Common myeloid progenitor, CD34-positive (primary cell): ENCODE measurements at places on chromosomes 7 and 10.
A peak's percentile ranks its signal among the peaks of the same experiment; 100 is the strongest.

DNA sequence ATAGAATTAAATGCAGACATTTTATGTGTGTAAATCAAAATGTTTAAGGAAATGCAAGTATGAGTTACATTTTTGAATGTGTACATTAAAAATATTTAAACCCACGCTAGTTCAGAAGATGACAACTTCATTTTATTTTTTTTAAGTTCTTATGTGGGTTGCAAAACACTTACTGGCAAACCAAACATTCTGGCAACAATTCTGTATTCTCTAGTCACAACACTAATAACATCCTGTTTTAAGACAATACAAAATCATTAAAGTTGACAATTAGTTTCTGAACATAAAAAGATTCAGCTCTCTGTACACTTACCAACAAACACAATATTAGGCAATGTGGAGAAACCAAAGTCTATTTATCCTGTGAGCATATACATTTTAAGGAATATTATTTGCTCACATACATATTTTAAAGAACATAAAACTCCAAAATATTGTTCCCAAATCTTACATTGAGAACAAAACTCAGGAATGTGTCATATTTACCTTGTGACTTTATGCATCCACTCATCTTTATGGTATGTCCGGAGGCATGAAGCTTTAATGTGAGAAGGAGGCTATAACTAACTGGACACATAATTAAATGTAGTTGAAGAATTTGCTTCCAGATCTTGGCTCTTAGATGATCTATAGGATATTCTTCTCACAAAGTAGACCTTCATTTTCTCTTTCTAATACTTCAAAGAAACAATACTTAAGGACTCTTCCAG lies 134.7 kb downstream of the DGKB start:
- no peak for DNase-seq

DNA sequence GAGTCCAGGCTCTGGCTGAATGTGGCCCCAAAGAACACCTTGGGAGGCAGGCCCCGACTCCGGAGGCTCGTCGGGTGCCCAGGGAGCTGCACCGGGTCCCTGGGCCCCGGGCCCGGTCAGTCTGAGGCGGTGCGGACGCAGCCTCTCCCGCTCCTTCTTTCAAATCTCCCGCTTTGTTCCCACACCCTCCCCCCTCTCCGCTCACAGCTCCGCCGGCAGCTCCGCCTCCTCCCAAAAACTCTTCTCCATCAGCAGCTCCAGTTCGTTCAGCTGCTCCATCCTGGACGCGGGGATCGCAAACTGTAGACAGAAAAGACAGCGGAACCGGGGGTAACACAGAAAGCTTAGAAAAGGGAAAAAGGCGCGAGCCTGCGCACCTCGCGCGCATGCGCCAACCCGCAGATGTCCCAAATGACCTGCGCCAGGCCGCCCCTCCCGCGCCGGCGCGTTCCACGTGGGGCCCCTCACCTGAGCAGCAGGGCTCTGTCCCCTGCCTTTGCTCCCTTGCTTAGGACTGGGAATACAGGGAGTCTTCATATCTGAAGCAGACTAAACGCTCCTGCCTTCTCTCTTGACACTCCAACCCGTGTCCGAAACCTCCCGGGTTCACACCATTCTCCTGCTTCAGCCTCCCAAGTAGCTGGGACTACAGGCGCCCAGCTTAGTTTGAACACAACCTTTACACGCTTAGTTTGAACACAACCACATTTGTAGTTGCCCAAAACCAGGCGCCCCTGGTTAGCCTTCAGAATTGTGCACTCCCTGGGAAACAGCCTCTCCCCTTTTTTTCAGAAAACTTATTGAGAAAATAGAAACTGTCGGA lies at the start of gene DNA2:
DNA2 (minus strand) TSS at position 388 of the 823 bp plus-strand sequence; CDS start at position 279, 109 bp downstream.
- peak; percentile 61 for DNase-seq

DNA sequence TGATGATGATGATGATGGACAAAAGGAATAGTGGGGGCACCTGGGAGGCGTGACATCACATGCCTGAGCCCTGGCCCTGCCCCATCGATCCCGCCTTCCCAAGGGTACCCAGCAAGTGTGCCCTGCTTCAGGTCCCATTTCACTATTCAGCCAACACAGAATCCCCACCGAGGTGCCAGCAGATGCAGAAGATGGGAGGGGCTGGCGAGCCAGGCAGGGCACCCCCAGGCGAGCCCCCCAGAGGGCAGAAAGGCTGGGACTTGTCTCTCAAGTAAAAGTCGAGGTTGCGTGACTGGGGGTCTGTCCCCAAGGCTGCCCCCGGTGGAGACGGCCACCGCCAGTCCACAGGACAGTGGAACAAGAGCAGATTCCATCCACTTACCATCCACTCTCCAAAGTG lies 57.5 kb downstream of the INSIG1 start:
- no peak for DNase-seq

- peak; percentile 56 for DNase-seq
These were observed 38.1 kb downstream of the CFAP46 start for GRCh38 chr10:132904181-132904813.

DNA sequence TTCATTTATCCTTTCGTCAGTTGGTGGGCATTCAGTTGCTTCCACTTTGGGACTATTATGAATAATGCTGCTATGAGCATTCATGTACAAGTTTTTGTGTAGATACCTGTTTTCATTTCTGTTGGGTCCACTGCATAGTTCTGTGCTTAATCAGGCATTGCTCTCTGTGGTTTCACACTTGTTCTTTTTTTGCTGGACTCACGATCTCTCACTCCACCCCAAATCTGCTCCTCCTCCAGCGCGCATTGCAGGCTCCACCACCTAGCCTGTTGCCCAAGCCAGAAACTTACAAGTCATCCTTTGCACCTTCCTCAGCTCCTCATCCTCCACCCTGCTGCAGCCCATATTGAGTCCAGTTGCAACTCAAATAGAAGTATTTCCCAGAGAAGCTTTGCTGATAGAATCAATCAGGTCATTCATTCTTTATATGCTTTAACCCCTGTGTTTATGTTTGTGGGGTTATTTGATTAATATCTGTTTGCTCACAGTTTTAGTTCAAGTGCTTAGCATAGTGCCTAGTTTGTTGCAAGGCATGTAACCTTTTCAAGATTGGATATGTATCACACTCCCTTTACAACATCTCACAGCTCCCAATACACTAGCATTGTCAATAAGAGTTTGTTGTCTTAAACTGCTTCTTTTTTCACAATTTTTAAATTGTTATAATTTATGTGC lies 16.6 kb upstream of the AFAP1L2 start:
- DNase-seq = no peak

DNA sequence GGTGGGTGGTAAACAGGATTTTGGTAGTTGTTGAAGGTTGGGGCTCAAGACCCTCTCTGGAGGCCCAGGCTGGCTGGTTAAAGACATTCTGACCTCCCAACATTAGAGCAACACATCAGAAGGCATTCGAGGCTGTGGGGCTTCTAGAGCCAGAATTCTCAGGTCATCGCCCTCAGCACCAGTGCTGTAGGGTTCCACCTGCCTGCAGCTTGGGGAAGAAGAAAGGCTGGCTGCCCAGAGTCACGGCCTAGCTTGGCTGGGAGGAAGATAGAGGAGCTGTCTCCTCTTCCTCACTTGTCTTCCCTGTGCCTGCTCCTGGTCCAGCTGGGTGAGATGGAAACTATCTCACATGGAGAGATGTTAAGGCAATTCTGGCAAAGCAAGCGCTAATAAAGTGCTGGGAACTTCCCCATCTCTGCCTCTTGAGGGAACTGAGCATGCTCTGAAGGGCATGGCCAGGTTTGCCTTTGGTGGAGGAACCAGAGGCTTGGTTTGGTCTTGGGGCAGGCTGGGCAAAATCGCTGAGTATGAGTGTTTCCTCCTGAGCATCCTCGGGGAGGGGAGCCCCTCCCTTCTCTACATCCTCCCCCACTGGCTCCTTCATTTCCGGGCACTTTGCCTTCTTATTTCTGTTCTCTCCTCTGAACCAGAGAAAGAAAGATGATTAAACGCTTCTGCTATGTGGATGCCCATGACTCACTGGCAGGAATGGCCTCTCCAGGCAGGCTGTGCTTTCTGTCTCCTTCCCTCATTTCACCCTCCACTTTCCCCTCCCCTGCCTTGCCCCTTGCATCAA lies 509.0 kb upstream of the PODXL start:
- DNase-seq = no peak

DNA sequence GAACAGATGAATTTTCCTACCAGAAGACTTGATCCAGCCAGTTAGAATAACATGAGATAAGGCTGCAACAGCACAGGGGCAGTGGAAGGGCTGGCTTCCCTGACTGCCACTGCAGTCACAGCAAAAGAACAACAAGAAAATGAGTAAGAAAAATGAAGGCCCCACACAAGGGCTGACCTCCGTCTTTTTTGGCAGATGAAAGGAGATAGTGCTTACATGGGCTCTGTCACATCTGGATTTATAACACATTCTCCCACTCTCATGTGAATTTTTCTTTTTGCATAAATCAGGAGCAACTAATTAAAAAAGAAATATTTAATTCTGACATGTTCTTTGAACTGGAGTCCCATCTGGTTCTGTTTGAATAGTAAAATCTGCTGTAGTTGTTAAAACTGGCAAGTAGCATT lies 99.6 kb downstream of the NRP1 start:
- no peak for DNase-seq

- no peak for DNase-seq
These were observed 68.9 kb downstream of the PHTF2 start for GRCh38 chr7:77867537-77867865.

- no peak for DNase-seq
These were observed 151.8 kb upstream of the STK17A start for GRCh38 chr7:43431020-43431595.

GRCh38 chr10:5528989-5529701 lies 4.4 kb downstream of the CALML3 start:
- DNase-seq = no peak

DNA sequence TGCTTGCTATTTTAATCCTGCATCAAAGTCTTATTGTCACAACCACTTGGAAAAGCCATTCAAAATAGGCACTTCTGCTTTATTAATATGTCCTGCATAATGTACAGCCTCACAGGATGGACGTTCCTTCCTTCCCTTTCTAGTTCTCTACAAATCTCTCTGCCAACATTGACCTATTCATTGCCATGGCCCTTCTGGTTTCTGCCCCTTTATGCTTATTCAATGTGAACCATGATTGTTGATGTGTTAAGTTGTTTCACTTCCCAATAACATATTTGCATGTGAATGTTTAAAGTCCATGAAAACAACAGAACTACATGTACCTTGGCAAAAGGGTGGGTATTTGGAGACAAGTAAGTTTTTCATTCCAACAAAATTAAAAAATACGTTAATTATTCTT lies 45.7 kb downstream of the COL28A1 start:
- DNase-seq = no peak
